ENCODE measurements at places on chromosomes 2 and 18.
A peak's percentile ranks its signal among the peaks of the same experiment; 100 is the strongest.

DNA sequence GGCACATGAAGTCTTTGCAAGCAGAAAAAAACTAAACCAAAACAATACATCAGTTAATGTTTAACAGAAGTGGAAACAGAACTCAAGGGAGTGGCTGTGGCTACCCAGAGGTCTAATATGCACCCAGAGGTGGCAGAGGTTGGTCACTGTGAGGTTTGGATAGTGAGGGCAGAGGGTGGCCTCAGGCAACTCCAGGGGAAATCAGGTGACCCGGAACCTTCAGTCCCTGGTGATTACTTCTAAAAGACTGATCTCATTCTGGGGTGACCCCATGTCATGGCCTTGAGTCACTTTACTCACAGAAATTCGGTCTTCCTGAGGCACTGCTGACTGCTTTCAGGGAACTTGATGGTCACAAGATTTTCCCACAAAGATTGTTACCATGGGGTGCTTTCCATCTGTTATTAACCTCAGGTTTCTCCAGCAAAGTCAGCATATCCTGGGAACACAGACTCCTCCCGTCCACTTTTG is 99.4 kb downstream of the TMEM17 start:
- no peak for DNase-seq

DNA sequence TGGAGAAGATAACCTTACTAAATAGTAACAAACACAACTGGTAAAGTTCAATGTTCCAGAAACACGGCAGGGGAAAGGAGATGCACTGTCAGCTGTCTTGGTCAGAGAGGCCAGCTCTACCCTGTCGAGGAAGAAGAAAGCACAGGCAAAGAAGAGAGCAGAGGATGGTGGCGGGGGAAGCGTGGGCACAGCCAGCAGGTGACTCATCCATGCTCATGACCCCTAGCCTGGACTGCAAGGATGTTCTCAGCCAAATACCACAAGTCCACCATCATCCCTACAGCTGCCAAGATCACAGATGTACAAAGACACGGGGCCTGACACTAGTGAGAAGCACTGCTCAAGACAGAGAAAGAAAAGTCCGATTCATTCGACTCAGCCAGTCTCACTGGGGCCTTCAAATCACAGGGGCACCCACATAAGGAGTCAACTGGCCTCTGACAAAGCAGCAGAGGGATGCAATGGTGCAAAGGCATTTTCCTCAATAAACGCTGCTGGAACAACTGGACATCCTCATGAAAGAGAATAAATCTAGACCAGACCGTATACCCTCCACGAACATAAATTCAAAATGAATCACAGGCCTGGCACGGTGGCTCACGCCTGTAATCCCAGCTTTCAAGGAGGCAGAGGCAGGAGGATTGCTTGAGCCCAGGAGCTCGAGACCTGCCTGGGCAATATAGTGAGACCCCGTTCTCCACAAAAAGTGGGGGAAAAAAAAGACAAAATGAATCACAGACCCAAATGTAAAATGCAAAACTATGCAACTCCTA is 5.6 kb downstream of the DTYMK start:
- no peak for DNase-seq

DNA sequence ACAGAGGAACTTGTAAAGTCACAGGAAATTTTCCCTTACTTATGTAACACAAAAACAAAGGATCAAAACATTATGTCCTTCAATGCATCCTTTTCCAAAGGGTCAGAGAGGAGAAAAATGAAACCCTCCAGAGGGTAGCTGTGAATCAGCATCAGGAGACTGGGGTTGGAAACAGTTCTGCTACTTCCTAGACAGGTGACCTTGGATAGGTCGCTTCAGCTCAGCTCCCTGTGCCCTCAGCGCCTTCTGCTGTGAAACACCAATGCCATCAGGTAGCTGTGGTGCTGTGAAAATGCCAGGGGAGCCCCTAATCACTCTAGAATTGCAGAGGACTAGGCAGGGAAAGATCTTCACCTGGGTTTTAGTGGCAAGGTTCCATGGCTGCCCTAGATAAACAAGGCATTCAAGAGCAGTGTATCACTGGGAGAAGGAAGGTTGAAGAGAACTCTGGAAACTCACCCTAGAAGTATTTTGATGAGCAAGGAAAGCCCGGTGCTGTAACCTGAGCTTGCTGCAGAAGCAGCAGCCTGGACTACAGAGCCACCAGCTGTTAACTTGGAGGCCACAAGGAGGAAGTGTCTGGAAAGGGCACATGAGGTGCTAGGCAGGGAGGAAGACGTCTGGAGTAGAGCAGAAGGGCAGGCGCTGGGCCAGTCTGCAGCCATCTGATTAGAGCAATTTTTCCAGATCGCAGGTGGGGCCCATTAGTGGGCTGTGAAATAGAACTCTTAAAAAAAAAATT is 100.7 kb upstream of the MCFD2 start:
- no peak for DNase-seq

DNA sequence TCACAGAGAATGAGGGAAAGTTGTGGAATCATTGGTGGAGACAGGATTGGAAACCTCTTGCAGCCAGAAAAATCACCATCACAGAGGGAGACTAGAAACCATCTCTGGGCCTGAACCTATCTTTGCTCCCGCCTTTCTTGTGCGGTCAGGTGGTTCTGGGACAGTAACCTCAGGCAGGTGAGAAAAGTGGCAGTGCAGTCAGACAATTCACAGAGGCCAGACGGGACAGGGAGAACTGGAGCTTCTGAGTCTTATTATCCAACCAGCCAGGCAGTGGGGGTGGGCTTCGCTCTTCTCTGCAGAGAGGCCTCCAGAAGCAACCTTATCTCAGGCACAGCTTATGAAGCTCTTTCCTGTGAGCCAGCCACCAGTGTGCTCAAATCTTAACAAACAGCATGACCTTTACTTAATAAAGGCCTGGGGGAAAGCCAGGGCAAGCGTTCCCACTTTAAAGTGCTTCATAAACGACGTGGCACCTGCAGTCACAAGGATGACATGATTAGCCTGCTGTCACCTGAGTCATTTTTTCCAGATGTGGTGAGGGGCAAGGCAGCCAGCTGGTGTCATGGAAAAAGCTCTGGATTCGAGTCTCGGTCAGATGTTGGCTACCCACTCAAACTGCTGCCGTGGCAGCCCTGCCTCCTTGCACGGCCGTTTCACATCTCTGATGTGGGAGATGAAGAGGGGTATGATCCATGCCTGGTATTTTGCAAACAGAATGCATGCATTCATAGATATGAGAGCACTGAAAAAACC is 109.7 kb downstream of the B3GNT2 start:
- no peak for DNase-seq

- no peak for DNase-seq
Observed at GRCh38 chr2:165238295-165238694, 919 bp upstream of the SCN2A start.

GRCh38 chr18:46182633-46183358 is 78.6 kb downstream of the HAUS1 start:
- DNase-seq: no peak

GRCh38 chr2:100292022-100292580 is 30.2 kb downstream of the LONRF2 start:
- no peak for DNase-seq

DNA sequence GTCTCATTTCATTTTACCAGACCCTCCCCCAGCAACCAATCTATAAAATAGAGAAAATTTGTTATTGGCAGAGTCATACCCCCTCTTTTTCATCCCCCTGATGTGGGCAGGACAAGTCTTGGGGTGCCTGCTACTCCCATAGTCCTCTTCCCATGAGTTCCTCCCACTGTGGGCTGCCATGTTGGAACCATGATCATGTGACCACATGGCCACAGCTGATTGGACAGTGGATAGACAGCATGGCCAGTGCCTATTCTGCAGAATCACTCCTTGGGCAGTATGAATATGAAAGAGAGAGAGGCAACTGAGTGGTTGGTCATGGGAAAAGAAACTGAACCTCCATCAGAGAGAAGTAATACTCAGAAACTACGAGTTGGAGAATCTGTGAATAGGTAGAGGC is 84.9 kb downstream of the PDCL3 start:
- no peak for DNase-seq

DNA sequence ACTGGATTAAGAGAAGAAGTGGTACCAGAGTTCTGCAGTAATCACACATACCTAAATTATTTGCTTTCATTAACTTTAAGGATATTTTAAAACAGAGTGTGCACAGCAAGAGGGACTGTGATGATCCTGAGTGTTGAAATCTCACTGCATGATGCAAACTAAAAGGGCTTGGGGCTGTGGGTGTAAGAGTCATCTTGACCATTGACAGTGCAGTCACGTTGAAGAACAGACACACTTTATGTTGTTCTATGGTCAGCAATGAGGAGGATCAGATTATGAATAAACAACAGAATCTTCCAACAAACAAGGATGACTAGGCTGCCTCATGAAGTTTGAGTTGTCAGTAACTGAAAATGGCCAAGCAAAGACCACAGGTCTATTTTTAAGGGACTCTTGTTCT is 87.2 kb upstream of the GALNT5 start:
- no peak for DNase-seq

- no peak for DNase-seq
Observed at GRCh38 chr2:235711527-235711926, 217.7 kb downstream of the AGAP1 start.

DNA sequence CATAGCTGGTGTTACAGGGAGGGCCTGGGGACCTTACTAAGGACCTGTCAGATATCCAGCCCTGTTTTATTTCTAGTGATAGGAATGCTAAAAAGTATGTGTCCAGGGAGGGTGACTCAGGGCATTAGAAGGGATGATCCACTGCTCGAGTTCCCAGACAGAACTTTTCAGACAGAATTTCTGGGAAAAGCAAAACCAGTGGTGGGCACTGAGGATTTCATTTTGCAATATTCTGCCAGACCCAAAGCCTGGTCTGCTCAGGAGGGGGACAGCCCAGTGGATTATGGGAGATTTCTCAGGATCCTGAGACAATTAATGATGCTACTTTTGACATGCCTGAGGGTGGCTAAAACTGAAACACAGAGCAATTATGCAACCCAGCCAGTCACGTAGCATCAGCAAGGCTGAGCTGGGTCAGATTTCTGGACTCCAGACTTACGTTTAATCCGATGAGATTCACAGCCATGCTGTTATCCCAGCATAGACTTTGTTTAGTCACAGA is 4.7 kb upstream of the KCNE4 start:
- no peak for DNase-seq

GRCh38 chr2:23545811-23546210 is 160.8 kb downstream of the KLHL29 start:
- peak; percentile 59 for DNase-seq

DNA sequence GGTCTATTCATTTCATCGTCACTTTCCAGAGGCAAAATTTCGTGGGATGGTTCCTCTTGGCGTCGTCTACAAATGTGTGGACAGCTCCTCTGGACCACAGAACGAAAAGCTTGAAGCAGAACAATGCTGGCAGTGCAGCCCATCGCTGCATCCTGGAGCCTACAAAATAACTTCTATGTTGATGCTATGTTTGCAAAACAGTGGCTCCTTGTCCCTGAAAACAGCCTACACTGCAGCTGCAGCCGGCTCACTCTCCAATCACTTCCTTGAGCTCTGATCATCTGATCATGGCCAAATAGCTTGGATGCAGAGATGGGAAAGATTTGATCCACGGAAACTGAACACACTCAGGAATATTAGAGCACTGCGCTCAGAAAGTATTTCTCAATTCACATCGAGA is 60.0 kb downstream of the DOCK10 start:
- no peak for DNase-seq

DNA sequence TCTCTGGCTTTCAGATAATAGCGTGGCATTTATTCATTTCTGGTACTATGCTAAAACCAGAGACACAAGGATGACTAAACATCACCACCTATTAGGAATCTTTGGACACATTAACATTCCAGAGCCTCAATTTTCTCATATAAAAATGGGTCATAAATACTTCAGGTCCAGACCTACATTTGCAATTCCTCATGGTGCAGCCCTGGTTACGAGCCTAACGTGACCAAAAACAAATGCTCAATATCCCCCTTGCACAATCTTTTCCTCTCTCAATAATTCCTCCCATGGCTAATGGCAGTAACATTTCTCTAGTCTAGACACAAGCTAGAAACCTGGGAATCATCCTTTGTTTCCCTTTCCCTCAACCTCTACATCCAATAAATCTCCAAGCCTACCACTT is 112.8 kb upstream of the NABP1 start:
- no peak for DNase-seq

GRCh38 chr2:190791347-190791975 is 89.2 kb upstream of the GLS start:
- DNase-seq: no peak

- no peak for DNase-seq
Observed at GRCh38 chr2:10864861-10865636, 46.7 kb upstream of the KCNF1 start.

GRCh38 chr2:102522162-102522561 is 49.1 kb downstream of the SLC9A4 start:
- no peak for DNase-seq

DNA sequence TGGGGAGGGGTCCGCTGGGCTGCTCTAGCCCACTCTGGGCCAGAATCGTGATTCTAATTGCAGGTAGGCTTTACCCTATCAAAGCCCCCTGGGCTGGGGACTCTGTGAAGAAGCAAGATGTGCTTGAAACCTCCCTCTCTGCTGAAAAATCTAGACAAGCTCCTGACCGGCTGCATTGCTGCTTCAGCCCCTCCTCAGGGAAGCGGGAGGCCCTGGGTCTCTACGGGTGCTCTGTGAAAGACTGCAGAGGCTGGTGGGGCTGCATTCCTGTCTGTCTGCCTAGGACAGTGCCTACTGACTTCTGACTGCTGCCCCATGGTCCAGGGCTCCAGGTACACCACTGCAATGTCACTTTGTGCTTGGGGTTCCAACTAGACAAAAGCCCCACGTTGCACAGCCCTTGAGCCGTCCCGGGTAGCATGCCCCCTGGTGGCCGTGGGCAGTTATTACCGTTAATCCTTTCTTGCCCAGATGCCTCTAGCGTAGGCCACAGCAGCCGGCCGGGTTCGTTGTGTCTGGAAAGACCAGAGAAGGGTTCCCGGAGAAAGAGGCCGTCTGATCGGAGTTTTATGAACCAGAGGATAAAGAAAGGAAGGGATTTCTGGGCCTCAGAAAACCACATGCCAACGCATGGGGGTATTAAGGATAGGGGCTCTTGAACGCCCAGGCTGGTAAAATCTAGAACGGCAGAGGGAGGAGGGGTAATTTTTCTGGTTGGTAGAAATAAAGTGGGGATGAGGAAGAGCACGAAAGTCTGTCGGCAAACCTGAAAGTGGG is 15.9 kb upstream of the C1QL2 start:
- peak; percentile 84 for DNase-seq

DNA sequence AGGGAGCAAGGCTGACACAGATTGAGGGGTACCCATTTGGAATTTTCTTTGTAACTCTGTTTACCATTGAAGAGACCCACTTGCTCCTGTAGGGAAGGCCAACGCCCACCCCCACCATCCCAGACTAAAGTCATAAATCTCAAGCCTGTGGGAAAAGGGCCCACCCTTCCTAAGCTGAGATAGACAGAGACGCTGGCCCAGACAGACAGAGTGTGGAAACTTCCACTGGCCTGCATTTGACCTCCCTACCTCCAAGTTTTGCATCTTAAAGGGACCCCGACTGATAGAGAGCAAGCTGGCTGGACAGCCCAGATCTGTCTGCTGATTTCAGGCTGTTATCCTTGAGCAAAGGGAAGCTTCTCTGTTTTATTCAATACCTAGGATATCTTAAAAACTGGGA is 48.2 kb upstream of the SLC14A2 start:
- no peak for DNase-seq

GRCh38 chr2:10501451-10501961 is 53.4 kb upstream of the ODC1 start:
- no peak for DNase-seq

All from D341Med (cell line).